Hematopoietic multipotent progenitor cell treated with erythropoietin and hydrocortisone succinate and interleukin-3 and kit ligand, for 8 days (in vitro differentiated cells): ENCODE measurements at places on chromosomes 13 and 19.

GRCh38 chr19:53388168-53388567 lies 6.8 kb upstream of the ZNF765 start:
- no peak for DNase-seq

- no peak for DNase-seq
These were observed 255.4 kb downstream of the COG6 start for GRCh38 chr13:39910833-39911232.

DNA sequence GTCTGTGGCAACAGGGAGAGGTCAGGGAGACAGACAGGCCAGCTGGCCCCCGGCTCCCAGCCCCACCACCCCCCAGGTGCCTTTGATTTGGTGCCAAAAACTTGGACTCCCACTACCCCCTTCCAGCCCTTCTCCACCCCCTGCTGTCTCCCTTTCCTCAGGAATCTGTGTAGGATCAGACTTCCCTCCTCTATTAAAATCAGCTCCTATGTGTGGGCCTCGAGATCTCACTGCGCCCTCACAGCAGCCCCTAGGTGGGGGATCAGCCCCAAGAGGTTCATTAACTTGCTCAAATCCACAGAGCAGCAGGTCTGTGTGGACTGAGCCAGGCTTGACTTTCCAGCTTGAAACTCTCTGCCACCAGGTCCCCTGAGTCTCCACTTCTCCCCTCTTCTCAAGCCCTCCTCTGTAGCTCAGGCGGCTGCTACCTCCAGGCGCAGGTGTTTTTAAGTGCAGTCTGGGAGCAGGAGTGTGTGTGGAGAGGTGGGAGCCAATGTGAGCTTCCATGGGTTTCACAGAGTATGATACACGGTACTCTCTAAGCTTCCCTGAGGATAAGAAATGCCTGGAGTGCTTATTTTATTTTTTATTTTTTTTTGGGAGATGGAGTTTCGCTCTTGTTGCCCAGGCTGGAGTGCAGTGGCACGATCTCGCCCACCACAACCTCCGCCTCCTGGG lies 1.7 kb downstream of the GAPDHS start:
- DNase-seq: no peak

DNA sequence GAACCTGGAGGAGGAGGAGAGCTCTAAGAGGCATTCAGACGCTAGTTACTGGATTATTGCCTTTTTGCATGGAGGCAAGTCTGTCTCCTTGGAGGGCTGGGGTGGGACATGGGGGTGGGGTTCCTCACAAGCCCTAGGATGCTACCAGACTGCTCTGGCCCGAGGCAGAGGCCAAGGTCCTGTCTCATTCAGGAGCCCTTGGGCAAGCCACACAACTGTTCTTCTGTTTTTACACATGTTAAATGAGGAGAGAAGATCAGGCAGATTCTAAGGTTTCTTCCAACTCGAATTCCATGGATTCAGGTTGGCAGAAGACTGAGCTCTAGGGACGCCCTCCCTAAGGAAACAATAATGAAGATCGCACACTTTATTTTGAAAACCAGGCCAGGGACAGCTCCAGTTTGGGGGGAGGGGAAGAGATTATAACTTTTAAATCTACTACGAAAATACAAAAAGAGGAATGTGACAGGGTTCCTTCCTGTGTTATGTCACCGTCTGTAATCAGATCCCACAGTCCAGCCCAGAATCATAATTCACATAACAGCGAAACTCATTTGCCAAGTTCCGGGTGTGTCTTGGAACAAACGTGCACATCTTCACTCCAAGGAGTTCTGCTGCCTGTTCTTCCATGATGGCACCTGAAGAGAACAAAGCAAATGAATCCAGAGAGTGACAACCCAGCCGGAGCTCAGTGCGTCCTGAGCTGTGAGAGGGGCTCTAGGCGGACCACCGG lies 25.2 kb downstream of the IL17D start:
- DNase-seq: no peak
